ENCODE measurements at places on chromosomes 3 and 15.

GRCh38 chr3:172562871-172563865, 39.9 kb upstream of the TNFSF10 start:
- peak; percentile 56 for DNase-seq

- no peak for DNase-seq
Observed at GRCh38 chr3:16885593-16886302, 993 bp downstream of the PLCL2 start.

- DNase-seq = no peak
Observed at GRCh38 chr15:51237816-51238215, 100.6 kb downstream of the CYP19A1 start.

- peak; percentile 41 for DNase-seq
Observed at GRCh38 chr15:65033659-65034269, 4.3 kb upstream of the MTFMT start.

GRCh38 chr15:64045774-64046420, 388 bp downstream of the DAPK2 start:
- DNase-seq = no peak

DNA sequence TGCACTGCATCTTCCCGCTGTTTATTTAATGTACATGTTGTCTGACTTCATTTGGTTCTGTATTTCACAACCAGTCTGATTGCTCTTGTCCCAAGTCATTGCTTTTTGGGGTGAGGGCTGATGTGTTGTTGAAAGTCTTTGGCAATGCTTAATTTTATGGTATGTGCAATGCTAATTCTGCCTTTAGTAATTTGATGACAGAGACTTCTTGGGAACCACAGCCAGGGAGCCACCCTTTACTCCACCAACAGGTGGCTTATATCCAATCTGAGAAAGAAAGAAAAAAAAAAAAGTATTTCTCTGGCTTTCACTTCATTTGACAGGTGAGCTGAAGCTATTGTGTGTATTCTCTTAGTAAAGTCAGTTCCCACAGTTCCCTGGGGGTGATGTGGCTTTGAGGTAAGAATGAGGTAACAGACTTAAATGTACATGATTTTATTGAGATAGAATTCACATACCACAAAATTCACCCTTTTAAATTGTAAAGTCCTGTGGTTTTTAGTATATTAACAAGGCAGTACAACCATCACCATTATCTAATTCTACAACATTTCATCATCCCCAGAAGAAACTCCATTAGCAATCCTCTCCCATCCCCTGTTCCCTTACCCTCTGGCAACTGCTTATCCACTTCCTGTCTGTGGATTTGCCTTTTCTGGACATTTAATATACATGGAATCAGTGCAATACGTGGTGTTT, 97.3 kb downstream of the SLCO3A1 start:
- DNase-seq = no peak

GRCh38 chr3:66819993-66820501, 178.1 kb upstream of the KBTBD8 start:
- DNase-seq = no peak
